Activated T-helper 1 cell treated with anti-CD3 and anti-CD28 coated beads, Interleukin-2, amount 50 U/mL, for 16 hours (primary cell): ENCODE measurements at places on chromosomes 1 and 21.

GRCh38 chr1:39678889-39679288 is 7.0 kb upstream of the NT5C1A start:
- no peak for DNase-seq

- DNase-seq: no peak
Observed at GRCh38 chr1:206947255-206947654, 989 bp upstream of the PIGR start.

- DNase-seq: no peak
Observed at GRCh38 chr21:45548711-45549491, 6.7 kb upstream of the SLC19A1 start.

DNA sequence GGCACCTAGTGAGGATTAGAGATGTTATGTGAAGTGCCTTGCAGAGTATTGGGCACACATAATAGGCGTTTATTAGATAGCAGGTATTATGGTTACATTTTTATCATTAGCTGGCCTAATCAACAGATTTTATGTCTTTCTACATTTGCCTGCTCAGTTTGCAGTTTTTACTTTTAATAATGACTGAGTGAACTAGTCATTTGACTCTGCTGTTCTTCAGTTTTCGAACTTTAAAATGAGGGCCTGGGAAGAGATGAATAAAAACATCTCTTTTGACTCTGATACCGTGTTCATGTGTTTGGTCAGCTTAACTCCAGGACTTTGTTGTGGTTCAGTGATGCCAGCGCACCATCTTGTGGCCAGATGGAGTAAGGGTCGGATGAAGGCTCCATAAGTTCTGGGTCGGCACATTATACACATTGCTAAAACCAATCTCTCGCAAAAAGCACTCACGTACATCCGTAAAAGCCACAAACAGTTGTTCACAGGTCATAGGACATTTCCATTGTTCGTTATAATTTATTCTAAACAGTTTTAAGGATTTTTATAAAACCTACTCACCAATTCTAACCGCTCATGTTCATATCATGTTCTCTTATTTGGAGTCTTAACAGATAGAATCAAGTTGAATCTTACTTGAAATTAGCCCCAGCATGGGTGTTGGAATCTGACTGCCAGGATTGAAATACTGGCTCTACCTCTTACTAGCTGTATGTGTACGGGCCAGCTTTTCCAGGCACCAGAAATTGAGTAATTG is 78.4 kb upstream of the GPR88 start:
- DNase-seq: peak; percentile 45

DNA sequence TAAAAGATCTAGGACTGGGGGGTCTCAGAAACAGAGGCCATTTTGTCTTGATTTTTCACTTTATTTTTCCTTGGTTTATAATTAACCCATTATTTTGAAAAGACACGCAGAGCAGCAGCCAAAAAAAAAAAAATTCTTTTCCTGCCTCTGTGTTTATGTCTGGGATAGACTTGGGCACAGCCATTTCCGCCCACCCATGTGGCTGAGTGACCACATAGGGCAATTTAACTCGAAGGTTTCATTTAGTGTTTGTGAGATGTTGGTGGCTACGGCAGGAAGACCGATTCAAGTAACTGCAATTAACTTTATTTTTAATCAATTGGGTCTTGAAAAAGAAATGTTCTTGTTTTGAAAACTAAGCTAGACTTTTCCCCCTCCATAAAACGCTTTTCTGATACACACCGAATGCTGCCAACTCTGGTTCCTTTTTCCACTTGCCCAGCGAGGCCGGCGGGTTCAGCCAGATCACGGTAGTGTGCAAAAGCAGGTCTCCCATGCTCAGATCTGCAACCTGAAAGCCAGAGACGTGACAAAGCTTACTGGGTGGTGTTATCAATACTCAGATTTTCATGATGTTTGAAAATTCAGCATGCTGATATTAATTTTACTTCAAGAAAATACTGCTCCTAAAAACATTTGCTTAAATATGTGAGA is 97.4 kb upstream of the KRTAP19-8 start:
- no peak for DNase-seq

GRCh38 chr1:172449585-172450523 is 6.0 kb upstream of the PIGC start:
- no peak for DNase-seq

- no peak for DNase-seq
Observed at GRCh38 chr21:31255896-31256295, 88.2 kb downstream of the TIAM1 start.

DNA sequence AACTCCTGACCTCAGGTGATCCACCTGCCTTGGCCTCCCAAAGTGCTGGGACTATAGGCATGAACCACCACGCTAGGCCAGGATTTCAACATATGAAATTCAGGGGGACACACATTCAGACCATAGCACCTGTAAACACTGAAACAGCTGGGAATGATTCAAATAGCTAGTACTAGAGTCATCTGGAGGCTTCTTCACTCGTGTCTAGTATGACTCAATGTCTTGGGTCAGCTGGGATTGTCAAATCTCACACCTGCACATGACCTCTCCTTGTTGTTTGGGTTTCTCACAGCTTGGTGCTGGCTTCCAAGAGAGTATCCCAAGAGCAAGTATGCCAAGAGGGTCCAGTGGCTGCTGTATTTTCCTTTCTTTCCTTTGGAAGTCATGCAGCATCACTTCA is 75.1 kb downstream of the PGM1 start:
- no peak for DNase-seq

- no peak for DNase-seq
Observed at GRCh38 chr1:111099289-111099688, 40.6 kb downstream of the DRAM2 start.

DNA sequence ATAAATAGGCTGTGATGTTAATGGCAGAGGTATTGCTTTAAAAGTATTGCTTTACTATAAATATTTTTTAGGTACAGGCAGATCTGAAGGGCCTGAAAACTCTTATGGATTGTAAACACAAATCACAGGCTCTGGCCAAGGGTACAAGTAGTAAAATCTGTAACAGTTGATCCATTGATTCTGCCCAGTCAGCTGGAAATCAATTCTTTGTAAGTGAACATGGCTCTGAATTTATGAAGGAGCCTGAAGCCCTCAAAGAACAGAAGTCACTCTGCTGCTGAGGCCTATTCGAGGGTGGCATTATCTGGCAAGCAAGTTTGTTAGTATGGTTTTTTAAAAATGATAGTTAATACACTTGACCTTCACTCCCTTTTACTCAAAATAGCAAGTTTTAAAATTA is 834.0 kb upstream of the TMPRSS15 start:
- no peak for DNase-seq

GRCh38 chr1:214439352-214440119 is 111.9 kb downstream of the PTPN14 start:
- DNase-seq: peak; percentile 0

DNA sequence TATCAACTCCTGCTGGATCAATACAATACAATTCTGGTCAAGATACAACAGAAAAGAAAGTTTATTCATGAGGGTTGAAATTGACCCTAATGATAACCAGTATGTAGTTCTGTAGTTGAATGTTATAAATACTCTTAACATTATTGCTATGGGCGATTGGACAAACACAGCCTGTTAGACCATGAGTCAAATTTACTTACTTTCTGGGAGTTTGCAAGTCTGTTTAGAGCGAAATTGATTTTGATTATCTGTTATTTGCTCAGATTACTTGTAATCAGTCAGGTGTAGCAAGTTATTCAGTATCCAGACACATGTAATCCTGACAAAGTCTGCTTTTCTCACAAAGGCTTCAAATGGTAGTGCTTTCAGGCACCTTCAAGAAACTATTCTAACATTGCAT is 216.6 kb upstream of the B3GALT2 start:
- no peak for DNase-seq

- DNase-seq: no peak
Observed at GRCh38 chr1:55197099-55197498, 18.1 kb downstream of the USP24 start.

DNA sequence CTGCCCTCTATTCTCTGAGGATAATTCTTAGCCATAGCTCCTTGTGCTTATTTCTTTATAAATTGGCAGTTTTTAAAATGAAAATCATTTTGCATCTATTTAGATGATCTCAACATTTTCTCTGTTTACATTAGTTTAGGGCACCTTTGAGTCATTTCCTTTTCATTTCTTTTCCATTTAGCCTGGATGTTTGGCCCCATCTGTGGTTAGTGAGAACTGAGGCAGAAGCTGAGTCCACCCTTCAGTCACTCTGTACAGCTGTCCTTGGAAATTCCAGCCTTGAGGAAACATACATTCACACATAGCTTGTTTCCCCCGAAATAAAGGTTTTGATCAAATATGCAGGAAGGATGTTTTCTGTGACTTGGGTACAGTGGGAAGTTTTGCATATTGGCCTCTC is 123.7 kb downstream of the NTNG1 start:
- DNase-seq: no peak

GRCh38 chr1:220787069-220787619 is 431 bp downstream of the MTARC1 start:
- DNase-seq: no peak

GRCh38 chr1:177568622-177569021 is 397.9 kb downstream of the BRINP2 start:
- DNase-seq: no peak

DNA sequence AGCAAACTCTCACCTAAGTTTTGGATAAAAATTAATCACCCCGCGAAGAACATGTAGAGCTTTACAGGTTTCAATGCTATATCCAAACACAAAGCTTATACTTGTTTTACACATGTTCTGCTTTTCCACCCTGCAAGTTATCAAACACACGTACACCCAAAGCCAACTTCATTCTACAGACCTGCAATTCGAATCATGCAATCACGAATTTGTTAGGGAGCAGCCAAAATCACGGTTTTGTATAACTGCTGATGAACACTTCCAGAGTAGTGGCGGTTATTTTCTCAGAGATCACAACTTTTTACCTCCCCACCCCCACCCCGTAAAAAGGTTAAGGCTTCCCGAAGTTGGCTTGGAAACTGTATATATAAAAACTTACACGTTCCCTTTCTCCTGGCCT is 1.4 kb downstream of the HMGN1 start:
- no peak for DNase-seq

- no peak for DNase-seq
Observed at GRCh38 chr1:10852486-10852885, 56.0 kb upstream of the CASZ1 start.

- DNase-seq: no peak
Observed at GRCh38 chr1:155940482-155940992, 901 bp upstream of the RXFP4 start.

DNA sequence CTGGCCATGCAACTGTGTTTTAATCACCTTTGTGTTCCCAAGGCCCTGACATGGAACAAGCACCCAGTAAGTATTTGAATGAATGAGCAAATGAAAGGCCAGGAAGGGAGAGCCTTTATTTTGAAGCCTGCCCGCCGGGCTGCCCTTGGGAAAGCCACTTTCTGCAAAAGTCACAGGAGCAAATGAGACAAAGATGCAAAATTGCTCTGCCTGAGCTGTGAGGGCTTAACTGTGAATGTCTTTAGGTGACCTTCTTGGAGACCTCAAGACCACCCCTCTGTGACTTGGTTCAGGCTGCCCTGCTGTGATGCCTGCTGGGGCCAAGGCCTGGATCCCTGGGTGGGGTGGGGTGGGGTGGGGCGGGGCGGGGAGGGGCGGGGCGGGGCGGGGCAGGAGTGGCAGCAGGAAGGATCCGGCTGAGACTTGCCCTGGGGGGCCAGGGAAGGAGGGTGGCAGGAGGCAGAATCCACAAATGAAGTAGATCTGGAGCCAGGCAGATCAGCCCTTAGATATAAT is 54.0 kb downstream of the RUNX3 start:
- no peak for DNase-seq

DNA sequence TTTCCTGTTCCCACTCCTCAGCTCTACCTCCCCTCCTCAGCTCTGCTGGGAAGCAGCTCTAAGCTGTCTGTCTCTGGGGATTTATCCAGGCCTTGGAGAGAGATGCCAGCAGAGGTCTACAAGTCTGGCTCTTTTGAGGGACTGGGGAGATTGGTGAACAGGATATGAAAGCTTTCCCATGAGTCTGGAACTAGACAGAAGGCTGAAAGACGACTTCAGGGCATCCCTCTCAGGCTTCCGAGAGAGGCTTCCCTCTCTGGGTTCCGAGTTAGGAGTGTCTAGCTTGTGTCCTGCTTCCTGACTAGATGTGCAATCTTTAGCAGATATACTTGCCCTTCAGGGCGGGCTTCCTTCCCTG is 733 bp downstream of the TMEM35B start:
- DNase-seq: no peak

DNA sequence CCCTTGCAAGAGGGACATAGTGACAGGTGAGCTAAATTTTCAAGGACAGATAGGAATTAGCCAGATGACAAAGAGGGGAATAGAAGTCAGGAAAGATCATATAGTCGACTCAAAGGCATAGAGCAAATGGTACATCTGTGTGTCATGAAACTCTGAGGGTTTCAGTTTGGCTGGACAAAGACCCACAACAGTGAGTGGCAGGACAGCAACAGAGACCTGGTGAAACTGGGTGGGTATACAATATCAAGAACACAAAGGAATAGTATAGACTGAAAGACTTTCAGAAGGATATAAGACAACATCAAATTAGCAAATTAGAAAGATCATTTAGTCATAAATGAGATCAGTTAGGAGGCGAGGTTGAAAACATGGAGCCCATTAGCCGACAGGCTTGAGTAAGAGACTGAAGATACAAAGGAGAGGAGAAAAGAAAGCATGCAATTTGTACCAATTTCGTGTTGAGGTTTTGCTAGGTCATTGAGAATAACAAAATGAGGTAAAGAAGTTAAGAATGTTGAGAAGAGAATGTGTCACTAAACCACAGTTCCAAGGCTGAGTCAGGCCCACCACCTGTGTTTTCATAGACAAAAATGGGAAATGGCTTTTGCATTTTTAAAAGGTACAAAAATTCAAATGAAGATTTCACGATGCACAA is 213.8 kb downstream of the HHIPL2 start:
- no peak for DNase-seq

GRCh38 chr1:233183226-233184020 is 112.1 kb downstream of the PCNX2 start:
- DNase-seq: no peak
